Amniotic stem cell (primary cell): ENCODE measurements at places on chromosomes 6 and 20.

GRCh38 chr20:61433816-61434215 lies 181.8 kb downstream of the CDH4 start:
- no peak for DNase-seq

- DNase-seq = no peak
Measured at GRCh38 chr6:97053643-97054411, 129.3 kb downstream of the KLHL32 start.

DNA sequence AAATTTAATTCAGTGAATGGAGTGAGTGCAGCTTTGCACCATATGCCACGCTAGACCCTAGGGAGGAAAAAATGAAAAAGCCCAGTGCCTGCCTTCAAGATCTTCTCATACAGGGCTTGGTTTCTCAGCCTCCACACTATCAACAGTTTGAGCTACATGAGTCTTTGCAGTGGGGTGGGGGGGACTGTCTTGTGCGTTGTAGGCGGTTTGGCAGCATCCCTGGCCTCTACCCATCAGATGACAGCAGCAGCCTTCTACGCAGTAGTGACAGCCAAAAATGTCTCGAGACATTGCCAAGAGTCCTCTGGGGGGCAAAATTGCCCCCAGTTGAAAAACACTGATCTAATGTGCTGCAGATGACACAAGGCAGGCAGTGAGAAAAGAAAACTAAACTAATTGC lies 6.2 kb downstream of the CDH22 start:
- no peak for DNase-seq

- DNase-seq = no peak
Measured at GRCh38 chr6:41636833-41637193, 1.5 kb upstream of the MDFI start.

DNA sequence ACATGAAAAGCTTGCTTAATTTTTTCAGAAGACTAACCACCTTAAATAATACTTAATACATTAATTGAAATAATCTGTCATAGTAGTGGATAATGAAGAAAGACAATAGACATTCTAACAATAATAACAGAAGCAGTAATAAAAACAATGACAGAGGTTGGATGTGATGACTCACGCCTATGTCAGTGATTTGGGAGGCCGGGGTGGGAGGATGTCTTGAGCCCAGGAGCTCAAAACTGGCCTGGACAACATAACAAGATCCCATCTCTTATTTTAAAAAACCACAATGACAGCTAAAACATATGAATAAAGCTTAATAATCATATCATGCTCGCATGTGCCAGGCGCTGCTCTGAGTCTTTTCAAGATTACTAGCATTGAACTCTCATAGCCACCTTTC lies 105.5 kb downstream of the IPCEF1 start:
- DNase-seq = no peak

- DNase-seq = no peak
Measured at GRCh38 chr6:151379933-151380847, 11.2 kb downstream of the ZBTB2 start.

GRCh38 chr6:151118461-151119123 lies 121.2 kb upstream of the AKAP12 start:
- DNase-seq = no peak

DNA sequence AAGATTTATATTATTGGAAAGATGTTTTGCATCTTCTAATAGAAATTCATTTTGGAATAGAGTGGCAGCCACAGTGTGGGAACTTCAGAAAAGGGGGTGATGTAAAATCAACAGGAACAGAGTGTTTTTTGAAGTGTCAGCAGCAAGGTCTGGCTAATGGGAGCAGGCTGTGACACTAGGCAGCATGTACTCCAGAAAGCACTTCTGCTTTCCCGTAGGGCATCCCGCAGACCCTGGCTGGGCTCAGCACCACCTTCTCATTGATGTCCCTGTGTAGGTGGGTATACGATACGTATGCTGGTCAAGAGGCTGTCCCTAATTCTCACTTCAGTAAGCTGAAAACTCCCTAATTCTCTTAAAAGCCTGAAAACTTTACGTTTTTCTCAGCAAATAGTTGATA lies 74.7 kb downstream of the EYA4 start:
- DNase-seq = no peak

DNA sequence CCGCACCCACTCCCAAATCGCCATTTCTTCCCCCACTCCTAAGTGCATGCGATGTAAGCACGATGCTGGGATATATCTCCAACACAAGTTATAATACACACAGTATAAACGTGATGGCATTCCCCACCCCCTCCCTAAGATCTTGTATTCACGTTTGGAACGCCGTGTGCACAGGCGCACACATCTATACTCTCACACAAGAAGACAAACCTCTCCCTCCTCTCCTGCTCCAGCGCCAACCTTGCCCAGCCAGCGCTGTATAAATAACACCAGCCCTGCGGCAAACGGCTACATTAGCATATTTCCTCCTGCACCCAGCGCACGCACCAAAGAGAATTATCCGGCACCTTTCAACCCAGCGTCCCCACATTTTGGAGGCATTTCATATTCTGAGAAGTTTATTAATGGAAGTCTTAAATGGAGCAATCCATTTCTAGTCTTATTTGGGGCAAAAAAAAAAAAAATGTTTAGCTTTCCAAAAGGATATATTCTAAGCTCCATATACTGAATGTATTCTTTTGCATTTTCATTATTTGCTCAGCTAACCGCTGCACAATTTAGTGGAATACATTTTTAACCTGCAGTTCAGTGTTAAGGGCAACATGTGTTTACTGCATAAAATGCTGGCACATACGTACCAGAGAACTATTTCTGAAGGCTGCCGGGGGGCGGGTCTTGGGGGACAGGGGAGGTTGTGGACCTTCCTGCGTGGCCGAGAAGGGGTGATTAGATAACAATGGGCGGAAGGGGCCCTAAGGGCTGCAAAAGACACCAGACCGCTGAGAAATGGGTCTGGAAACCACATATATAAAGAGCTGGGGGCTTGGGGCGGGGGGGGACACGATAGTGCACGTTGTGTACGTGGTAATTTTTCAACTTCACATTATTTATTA lies 1.1 kb upstream of the SLC22A23 start:
- no peak for DNase-seq

DNA sequence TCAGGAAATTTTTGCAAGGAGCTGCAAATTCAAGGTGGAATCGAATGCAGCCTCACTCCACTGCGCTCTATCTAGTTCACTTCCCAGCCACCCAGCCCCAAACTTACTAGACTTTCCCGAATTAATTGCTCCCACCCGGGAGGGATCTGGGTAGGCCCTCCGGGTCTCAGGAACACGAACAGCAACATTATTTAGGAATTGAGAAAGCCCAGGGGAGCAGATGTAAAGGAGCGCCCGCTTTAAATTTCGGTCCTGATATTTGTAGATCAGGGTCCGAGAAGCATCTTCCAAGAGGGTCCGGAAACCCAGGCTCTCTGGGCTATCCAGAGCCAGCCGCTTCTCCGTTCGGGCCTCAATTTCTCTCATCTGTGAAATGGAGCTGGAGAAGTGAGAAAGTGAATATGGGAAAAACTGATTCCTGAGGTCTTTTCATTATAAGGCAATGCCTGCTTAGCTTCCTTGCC lies 490 bp upstream of the ID1 start:
- DNase-seq = no peak

- DNase-seq = no peak
Measured at GRCh38 chr20:56166781-56167465, 81.6 kb upstream of the MC3R start.

DNA sequence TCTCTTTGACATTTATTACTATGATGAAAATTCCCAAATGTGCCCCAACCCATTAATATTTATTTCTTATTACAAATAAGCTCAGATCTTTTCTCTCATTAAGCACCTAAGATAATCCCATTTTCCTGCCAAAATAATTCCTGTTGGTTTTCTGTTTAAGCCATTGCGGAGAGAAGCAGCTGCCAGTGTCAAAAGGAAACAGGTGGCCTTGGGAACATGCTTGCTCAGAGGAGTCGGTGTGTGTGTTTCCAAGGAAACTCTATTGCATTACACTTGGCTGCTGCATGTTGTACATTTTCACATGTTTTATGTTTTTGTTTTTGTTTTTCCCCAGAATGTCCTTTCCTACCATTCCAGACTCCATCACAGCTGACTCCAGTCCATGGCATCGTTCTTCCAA lies 56.4 kb downstream of the CD24 start:
- no peak for DNase-seq

- DNase-seq = no peak
Measured at GRCh38 chr6:3228771-3229565, 1.5 kb upstream of the TUBB2B start.

- DNase-seq = no peak
Measured at GRCh38 chr20:22379472-22379871, 204.9 kb downstream of the FOXA2 start.

DNA sequence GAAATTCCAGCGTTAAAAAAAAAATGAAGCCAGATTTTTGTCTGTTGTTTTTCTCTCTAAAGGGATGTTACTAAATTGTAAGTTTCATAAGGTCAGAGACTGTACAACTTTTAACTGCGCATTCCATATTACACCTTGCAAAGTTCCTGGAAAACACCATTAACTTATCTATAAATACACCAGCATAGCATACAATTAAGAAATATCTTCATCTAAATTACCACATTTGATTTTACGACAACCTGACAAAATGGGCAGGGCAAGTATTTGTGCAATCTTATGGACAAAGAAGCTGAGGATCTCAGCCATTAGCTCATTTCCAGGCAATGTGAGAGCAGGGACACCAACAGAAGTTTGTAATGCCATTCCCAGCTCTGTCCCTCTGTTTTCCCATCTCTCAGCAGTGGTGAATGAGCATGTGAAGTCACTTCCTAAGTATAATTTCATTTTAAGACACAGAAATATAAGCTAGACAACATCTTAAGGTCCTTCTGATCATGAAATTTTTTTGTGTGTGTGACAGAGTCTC lies 12.9 kb upstream of the GCM1 start:
- DNase-seq = no peak

- peak; percentile 10 for DNase-seq
Measured at GRCh38 chr6:141103246-141103645, 1029.5 kb upstream of the GJE1 start.

DNA sequence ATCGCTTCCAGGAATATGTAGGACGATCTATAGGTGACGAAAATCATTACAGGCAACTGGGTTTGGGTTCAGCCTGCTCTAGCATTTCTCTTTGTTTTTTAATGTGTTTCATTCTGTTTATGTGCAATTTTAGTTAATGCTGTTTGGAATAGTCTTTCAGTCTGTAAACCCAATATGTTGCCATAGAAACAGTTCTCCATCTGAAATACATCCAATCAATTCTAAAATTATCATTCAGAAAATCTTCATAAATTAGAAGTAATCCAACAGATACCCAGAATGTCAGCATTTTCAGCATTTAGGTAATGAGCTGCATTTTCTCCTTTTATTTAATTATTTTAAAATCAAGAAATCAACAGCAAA lies 34.8 kb upstream of the COL9A1 start:
- DNase-seq = no peak

DNA sequence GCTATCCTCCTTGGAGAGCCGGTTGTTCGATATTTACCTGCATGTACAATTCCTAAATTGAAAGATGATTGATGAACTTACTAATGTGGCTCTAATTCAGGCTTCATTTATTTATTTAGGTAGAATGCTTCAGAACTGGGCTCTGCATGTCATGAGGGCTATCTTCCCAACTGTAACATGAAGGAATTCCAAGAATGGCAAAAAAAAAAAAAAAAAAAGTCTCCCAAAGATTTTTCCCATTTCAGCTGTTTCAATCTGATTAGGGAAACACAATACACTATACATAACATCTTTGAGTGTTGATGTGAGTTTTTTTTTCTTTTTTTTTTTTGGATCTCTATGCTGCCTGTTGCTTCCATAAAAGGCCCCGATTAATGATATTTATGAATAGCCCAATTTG lies 120.1 kb upstream of the SHLD1 start:
- no peak for DNase-seq

DNA sequence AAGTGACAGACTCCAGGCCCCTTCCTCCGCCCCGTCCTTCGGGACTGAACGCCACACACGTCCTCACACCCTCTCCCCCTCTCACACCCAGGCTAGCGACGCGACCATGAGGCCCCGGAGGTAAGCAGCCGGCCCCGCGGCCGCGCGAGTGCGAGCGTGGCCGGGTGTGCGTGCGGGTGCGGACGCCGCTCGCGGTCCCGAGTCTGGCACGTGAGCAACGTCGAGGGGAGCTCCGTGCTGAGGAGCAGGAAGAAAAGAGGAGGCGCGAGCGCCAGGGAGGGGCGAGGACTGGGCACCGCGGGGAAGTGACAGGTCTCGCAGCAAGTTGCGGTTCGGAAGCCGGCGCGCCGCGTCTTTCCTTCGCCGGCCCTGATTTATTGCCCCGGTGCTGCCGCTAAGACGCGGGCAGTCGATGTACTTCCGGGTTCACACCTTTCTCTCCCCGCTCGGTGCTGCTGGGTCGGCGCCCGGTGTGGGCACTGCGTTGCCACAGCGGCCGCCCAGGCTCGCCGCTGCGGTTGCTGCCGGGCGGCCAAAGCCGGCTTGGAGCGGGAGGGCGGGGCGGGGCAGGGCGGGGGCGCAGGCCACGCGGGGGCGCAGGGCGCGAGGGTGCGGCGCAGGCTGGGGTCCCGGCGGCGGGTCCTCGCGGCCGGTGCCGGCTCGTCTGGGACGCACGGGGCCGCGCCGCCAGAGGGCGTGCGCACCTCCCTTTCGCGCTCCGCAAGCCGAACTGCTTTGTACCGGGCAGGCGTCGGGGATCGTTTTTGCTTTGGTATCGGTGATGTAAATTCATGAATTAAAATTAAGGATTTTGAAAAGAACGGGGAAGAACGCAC lies 15.8 kb upstream of the LIN28B start:
- peak; percentile 30 for DNase-seq

- no peak for DNase-seq
Measured at GRCh38 chr6:12760911-12761310, 44.3 kb downstream of the PHACTR1 start.

DNA sequence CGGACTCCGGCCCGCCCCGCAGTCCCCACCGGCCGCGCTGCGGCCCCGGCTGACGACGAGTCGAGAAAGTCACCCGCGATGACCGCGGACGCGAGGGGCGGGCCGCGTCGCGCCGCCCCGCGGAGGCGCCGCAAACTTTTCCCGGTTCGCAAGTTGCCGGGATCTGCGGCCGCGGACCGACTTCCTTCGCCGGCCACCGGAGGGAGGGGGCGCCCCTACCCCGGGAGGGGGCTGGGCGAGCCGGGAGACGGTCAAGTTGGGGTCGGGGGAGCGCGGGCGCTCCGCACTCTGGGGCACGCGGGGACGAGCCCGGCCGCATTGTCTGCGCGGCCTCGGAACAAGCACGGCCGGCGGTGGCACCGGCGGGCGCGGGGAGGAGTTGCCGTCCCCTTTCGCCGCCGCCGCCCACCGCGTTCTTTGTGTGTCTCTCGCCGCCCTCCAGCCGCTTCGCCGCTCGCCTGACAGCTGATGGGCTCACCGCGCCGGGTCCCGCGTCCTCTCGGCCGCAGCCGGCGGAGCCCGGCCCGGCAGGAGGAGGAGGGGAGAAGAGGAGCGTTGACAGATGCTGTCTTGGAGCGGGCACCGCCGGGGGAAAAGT lies 131.6 kb downstream of the OGFRL1 start:
- DNase-seq = no peak

- DNase-seq = no peak
Measured at GRCh38 chr20:25288291-25289181, 40.7 kb downstream of the PYGB start.

DNA sequence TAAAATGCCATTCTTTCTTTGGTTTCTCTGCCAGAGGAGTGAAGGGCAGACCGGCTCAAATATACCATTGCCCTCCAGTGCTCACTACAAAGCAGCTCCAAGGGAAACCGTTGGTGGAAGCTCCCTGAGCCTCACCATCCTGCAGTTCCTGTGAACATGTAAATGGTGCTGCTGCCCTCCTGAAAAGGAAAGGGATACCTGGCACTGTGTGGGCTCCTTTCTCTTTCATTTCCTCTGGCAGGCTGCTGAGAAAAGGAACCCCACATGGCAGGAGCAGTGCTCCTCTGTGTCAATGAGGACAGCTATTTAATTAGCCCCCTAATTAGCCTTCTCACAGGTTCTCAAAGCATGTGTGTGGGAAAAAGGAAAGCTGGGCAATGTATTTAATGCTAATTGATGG lies 142.5 kb downstream of the KLHL32 start:
- DNase-seq = no peak
